ENCODE measurements at places on chromosomes 2 and 18. TPM values are rescaled to one million over a fixed set of nuclear protein-coding genes. Genes with fewer than 3 reads are reported as not detected.
A peak's percentile ranks its signal among the peaks of the same experiment; 100 is the strongest.

DNA sequence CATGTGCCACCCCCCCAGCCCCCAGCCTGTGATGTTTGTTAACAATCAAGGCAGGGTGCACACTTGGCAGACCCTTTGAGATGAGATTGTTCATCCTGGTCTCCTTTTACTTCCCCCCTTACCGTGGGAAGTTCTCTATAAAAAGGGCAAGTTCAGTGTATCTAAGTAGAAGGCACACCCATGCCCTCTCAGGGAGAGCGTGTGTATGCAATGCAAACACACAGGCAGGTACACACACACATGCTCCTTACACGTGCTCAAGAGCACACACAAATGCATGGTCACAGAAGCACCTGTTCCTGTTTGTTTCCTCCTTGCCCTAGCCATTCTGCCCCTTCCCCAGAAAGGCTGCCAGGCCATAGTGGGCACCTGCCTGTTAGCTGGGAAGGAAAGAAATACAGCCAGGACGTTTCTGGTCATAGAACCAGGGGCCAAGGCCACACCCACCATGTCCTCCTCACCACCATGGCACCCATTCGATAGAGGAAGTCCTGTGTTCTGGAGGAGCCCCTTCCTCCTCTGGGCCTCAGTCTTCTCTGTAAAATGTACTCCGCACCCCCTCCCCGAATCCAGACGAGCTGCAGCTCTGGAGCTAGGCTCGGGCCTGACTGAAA, 3.1 kb downstream of the ATOH8 start:
- DNase-seq, result no peak

DNA sequence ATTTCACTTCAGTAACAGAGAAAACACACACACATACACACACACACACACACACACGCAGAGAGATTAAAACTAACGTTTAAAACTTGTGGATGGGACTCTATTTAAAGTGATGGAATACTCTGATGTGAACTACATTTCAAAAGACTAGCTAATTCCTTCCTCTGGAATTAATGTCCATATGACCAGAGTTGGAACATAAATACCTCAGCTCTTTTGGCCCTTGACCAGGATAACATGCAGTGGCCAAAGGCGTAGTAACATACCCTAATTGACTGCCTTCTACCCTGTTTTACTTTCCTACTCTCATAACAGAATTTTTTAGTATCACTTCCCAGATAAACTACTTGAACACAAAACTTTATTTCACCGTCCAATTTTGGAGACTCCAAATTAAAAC, 671.3 kb upstream of the CHAC2 start:
- peak; percentile 15 for DNase-seq

DNA sequence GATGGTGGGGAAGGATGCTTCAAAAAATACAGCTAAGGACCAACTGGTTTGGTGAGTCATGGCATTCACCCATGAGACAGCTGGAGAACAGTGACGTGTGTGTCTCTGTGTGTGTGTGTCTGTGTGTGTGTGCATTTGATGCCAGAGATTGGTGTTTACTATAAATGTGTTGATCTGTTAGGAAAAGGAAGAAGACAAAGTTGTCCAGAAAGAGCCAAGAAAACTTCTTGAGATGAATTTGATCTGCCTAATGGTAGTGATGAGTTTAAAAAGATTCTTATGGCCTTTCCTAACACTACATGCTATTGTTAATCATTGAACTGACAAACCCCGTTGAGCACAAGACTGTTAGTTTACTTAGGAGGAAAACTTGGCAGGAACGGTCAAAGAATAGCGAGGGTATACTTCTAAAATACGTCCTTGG, 36.4 kb upstream of the IL1R1 start:
- DNase-seq, result no peak

GRCh38 chr2:112698834-112699515, 21.8 kb upstream of the NT5DC4 start:
- no peak for DNase-seq

GRCh38 chr18:25998461-25998860, 92.0 kb downstream of the SS18 start:
- DNase-seq, result no peak

GRCh38 chr2:207167099-207167923, 1.6 kb upstream of the KLF7 start:
- no peak for DNase-seq

GRCh38 chr2:152055366-152056108, 43.3 kb downstream of the CACNB4 start:
- no peak for DNase-seq

- DNase-seq, result no peak
These were observed 240.3 kb upstream of the FBXO11 start for GRCh38 chr2:48146552-48146951.

DNA sequence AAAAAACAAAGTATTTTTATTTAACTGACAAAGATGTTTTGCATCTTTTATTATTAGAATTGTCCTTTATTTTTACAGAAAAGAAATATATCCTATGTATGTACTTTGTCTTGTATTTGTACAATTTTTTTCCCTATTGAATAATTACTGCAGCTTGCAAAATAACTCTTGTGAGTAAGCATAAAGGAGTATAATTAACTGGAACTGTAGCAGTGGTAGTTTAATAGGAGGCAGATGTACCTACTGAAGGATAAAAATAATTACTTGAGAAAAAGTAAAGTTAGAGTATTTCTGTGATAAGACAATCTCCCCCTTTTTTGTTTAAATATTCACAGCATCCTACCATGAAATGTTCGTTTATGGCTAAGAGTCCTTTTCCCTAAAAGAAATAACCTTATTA, 34.7 kb downstream of the EHBP1 start:
- no peak for DNase-seq

DNA sequence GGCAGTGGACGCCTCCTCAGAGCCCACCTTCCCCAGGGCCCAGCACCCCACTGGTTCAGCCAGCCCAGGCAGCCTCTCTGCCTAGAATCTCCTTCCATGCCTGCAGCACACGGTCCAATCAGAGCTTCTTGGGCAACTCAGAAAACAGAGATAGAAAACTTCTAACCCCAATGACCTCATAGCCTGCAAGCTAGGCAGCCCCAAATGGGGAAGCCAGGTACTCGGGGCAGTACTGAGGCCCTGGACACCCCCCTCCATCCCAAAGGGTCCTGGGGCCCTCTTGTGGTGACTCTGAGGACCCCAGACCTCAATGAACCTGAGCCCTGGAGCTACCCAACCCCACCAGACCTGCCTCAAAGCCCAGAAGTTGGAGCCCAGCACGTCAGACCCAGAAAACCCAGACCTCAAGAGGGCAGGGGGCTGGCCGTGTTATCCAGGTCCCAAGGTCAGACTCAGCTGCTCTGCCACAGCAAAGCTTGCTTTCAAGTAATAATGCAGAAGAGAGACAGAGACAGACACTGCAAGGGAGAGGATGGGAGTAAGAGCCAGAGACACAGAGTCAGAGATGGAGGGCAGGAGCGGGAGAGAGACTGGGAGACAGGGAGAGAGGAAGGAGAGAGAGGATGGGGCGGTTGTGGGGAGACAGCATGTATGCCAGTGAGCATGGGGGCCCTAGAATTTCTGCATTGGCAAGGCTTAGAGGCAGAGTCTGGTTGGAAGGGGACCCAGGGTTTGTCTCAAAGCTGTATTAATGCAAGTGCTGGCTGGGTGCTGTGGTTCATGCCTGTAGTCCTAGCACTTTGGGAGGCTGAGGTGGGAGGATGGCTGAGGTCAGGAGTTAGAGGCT, 28.2 kb downstream of the SERTAD2 start:
- no peak for DNase-seq

GRCh38 chr2:134132490-134132857, 121.4 kb upstream of the MGAT5 start:
- DNase-seq, result no peak

The SCN9A gene
- polyA plus RNA-seq, result 0.99 TPM

The ZNF396 gene
- 4.7 TPM for polyA plus RNA-seq

The CCNT2 gene
- 7.0 TPM for polyA plus RNA-seq

The STEAP3 gene
- polyA plus RNA-seq, result 6.7 TPM

The GALNT5 gene
- polyA plus RNA-seq, result 0.06 TPM

The MREG gene
- polyA plus RNA-seq, result 3.6 TPM

The KRTCAP3 gene
- 17.2 TPM for polyA plus RNA-seq
